Stimulated activated CD8-positive, alpha-beta memory T cell treated with anti-CD3 and anti-CD28 coated beads, Interleukin-4, amount 100 ng/mL, for 4 hours (primary cell): ENCODE measurements at places on chromosomes 4 and X.
A peak's percentile ranks its signal among the peaks of the same experiment; 100 is the strongest.

DNA sequence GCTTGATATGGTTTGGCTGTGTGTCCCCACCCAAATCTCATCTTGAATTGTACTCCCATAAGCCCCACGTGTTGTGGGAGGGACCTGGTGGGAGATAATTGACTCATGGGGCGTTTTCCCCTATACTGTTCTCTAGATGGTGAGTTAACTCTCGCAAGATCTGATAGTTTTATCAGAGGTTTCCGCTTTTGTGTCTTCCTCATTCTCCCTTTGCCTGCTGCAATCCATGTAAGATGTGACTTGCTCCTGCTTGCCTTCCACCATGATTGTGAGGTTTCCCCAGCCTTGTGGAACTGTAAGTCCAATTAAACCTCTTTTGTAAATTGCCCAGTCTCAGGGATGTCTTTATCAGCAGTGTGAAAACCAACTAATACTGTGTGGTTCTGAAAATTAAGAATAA lies 11.5 kb downstream of the SLAIN2 start:
- no peak for DNase-seq

- no peak for DNase-seq
Measured at GRCh38 chrX:47595716-47596251, 13.5 kb downstream of the TIMP1 start.

DNA sequence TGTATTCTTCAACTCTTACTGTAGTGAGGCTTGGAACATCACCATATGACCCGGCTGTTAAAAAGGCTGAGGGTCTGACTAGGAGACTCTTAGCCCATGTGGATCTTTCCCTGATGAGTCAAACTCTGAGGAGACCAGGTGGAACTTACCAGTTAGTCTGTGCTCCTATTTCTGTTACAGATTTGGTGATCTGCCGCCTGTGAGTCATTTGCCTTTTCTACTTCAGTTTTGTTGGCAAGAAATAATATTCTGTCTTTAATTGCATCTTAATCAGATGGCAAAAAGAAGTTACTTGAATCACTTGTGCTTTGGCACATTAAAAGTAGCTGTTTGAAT lies 48.4 kb downstream of the MTM1 start:
- DNase-seq = no peak

GRCh38 chr4:47531241-47531953 lies 46.3 kb downstream of the ATP10D start:
- peak; percentile 29 for DNase-seq

DNA sequence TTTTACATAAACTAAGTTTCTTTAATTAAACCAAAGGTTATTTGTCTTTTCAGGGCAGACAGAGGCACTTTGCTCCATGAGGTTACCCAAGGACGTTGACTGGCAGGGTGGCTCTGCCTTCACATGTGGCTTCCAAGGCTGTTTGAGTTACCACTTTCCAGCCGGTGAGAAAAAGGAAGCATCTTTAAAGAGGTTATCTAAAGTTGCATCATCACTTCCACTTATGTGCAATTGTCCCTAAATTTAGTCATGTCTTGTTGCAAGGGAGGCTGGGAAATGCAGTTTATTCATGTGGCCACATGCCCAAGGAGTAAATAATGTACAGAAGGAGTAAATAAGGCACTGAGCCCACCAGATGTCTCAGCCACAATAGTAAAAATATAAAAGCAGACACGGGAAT lies 29.0 kb upstream of the RAP1GDS1 start:
- DNase-seq = no peak

DNA sequence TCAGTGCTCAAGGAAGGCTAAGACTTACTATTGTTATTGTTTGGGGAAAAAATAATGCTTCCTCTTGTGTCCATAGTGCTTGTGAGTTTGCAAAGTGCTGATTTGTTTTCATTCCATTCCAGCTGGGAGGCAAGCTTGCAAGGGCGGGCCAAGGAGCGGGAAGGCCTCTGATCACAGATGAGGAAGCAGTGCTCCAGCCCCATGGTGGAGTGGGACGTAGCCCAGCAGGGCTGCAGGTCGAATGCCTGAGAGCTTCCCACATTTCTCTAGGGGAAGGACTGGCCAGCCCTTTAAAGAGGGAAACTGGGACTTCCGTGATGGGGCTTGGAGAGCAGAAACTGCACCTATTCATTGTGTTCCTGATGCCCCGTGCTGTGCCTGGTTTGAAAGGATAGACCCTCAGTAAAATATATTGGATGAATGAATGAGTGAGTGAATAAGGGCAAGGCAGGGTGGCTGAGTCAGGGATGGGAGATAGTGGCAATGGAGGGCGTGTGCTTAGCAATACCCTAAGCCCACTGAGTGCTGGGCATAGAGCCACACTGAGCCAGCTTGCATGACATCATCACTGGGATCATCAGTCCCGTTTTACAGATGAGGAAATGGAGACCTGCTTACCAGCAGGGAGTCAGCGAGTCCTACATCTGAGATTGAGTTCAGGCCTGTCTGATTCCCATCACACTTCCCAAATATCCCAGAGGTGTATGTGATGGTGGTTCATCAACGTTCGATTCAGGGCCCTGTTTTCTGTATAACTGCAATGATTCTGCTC lies 17.9 kb upstream of the NSG1 start:
- DNase-seq = no peak

DNA sequence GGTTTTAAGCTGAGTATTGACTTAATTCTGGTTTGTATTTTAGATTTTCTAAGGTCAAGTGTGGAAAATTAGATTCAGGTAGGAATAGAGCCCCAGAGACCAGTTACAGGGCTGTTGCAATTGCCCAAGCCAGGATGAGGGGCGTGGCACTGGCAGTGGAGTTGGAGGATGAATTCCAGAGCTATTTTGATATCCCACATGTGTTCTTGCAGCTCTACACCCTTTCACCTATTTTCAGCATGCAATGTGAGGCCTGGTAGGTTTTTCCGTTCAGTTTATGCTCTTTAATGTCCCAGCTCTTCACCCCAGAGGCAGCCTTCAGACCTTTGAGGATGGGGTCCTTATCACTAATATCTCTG lies 17.9 kb upstream of the OGT start:
- DNase-seq = no peak

- DNase-seq = no peak
Measured at GRCh38 chrX:9670136-9670814, 95.4 kb downstream of the GPR143 start.

DNA sequence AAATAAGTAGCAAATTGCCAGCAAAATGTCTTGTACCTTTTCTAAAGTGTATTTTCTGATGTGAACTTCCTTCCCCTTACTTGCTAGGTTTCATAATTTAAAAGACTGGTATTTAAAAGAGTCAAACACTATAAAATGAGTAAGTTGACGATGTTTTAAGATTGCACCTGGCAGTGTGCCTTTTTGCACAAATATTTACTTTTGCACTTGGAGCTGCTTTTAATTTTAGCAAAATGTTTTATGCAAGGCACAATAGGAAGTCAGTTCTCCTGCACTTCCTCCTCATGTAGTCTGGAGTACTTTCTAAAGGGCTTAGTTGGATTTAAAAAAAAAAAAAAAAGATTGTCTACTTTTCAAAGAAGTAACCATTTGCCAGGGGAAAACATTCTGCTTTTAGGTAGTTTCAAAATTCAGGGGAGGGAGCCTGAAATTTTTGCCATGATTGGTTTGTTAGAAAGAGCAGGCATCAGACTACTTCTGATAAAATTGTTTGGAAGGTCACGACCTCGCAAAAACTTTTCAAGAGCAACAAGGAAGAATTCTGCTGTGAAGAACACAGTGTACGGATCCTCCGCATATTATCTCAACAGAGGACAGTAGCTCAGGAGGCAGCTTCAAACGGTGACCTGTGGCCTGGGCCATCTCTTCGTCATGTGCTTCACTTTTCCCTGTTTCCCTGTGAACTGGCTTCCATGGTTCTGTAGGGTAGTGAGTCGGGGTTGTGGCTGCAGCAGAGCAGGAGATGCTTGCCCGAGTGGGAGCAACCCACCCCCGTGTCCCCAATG lies 66.1 kb downstream of the CDS1 start:
- DNase-seq = no peak

DNA sequence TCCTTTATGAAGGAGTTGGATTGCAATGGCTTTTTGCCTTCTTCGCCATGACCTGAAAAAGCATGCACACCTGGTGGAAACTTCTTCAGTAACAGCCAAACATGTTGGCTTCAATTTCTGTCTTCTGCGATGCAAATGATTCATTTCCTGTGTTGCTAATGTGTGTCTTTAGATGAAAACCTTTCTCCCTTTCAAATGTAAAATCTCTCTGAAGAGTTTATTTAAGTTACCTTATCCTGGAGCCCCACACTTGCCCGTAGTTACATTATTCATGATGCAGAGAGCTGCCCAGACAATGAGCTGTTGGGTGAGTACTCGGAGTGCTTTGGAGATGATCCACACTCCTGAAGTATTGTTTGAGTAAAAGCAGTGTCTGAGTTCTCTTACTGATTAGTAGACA lies 1100.9 kb downstream of the RPA4 start:
- no peak for DNase-seq

DNA sequence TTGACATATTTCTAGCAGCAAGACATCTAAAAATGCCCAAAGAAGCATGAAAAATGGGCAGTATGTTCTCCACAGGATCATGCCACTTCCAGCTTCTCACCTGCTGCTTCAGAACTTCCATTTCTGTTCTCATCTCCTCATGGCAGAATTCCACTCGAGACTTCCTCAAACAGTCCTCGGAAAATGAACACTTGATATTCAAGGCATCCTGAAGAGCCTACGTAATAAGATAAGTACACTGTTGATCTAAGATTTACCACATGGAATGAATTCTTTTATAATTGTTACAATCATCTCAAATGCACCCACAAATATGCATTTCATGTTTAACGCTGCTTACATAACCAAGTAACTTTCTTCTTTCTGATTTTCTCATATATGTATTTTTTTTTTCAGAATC lies 14.1 kb downstream of the TNIP3 start:
- DNase-seq = no peak

DNA sequence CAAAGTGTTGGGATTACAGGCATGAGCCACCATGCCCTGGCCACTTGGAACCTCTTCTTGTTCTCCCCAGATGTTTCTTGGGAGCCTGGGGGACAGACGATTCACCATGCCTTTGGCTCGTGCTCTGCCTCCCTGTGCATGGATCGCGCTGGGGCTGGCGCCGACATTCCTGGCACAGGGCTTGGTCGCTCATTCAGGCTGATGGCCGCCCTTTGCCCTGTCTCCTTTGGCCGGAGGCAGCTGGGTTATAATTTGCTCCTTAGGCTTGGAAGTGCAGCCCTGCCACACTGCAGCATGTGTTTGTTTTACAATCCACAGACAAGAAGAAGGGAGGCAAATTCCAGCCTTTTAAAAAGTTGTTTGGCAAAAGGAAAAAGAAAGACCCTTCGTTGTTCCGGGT lies 115.3 kb downstream of the AASDH start:
- DNase-seq = no peak

- no peak for DNase-seq
Measured at GRCh38 chr4:20711335-20711734, 11.1 kb downstream of the PACRGL start.

DNA sequence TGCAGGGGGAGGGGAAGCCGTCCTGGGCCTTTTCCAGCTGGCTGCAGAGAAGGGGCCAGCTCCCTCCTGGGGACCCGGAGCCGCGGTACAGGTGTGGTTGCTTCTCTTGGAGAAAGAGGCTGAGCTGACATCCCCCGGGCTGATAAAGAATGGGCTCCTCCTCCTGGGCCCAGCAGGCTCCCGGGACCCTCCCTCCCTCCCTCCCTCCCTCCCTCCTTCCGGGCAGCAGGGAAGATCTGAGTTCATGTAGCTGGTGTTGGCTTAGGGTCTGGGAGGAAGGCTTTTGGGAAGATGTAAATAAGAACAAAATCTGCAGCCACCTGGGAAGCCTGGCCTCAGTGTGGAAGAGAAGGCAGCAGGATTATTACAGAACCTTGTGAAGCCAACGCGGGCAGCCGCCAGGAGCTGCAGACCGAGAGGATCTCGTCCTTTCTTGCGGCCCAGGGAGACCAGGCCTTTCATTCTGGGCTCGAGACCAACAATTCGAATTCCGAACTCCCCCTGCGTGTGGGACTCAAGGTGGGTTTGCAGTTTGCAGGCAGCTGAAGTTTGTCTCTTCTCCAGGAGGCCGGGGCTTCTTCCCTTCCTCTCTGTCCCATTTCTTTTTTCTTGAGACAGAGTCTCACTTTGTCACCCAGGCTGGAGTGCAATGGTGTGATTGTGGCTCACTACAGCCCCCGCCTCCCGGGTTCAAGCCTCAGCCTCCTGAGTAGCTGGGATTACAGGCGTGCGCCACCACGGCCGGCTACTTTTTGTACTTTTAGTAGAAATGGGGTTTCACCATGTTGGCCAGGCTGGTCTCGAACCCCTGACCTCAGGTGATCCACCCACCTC lies at the start of gene PLCXD1:
Gene PLCXD1 (plus strand): TSS at position 216 of the 834 bp plus-strand sequence. CDS start 2,807 bp downstream, outside the sequence.
- no peak for DNase-seq

DNA sequence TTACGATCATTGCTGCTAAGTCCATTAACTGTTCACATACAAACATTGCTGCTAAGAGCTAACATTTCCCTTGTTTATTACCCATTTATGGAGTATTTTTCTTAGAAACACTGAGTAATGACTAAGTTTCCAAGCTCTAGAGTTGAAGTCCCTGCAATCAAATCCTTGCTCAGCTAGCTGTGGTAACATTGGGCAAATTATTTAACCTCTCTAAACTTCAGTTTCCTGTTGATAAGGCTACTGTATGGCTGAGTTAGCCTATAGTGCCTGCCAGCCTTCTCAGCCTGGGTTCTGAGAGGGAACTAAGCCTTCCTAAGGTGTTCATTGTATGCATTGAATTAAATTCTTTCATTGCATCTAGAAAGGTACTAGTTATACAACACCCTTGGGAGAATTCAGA lies 15.2 kb upstream of the SCOC start:
- DNase-seq = no peak

GRCh38 chr4:169015186-169015623 lies 5.2 kb upstream of the CBR4 start:
- no peak for DNase-seq

DNA sequence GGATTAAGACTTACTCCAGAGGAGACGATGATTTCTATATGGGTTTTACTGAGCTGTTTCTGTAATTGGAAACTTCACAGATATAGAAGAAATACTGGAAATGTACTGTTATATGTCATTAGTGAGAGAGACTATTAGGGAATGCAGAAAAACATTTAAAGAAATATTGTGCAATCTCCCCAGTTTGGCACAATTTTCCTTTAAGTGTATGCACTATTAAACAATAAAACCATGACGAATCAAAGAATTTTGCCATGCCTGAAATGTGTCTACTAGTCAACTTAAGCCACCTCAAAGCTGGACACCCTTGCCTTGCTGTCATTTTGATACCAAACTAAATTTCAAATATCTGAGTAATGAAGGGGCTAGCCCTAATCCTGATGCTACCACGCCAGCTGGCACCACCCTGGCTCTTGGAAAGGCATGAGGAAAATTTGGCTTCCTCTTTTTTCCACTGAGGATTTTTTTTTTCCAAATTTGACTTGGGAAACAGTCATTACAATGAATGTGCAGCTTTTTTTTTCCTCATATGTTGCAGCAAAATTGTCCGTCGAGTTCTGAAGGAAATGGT lies 36.1 kb downstream of the MTTP start:
- DNase-seq = no peak

DNA sequence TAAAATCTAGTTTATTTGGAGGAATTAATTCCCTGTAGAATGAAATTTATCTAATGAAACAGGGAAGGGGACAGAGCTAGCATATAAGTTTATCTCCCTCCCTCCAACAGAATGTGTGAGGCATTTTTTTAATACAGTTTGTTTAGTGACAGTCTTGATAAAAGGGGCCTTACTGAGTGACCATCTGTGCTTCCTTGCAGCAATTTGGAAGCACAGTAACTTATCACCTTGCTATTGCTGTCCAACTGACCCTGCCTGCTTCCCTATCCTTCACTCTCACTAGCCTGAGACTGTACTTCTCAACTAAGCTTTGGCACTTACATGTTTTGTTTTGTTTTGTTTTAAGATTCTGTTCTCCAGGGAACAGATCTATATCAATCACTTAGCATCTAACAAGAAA lies 31.1 kb upstream of the KCTD8 start:
- DNase-seq = no peak
